ENCODE measurements at places on chromosomes 4 and X.

DNA sequence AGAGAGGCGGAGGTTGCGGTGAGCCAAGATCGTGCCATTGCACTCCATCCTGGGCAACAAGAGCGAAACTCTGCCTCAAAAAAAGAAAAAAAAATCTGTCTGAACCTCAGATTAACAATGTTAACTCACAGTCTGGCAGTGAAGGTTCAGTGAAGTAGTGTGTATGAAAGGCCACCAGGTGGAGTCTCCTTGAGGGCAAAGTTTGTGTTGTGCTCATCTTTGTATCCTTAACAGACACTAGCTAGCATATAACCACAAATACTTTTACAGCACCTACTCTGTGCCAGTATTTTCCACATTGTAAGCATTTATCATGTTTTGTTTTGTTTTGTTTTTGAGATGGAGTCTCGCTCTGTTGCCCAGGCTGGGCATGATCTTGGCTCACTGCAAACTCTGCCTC lies 46.0 kb upstream of the MGST2 start:
- no peak for DNase-seq

GRCh38 chr4:82430964-82431745 lies 765 bp downstream of the ENOPH1 start:
- peak; percentile 38 for DNase-seq

GRCh38 chr4:124123721-124124120 lies 588.8 kb downstream of the ANKRD50 start:
- no peak for DNase-seq

GRCh38 chrX:7127056-7127455 lies 20.5 kb upstream of the STS start:
- no peak for DNase-seq

GRCh38 chr4:96974295-96974694 lies 1134.4 kb downstream of the PDHA2 start:
- no peak for DNase-seq

- no peak for DNase-seq
Measured at GRCh38 chr4:87251106-87251505, 30.7 kb upstream of the KLHL8 start.

DNA sequence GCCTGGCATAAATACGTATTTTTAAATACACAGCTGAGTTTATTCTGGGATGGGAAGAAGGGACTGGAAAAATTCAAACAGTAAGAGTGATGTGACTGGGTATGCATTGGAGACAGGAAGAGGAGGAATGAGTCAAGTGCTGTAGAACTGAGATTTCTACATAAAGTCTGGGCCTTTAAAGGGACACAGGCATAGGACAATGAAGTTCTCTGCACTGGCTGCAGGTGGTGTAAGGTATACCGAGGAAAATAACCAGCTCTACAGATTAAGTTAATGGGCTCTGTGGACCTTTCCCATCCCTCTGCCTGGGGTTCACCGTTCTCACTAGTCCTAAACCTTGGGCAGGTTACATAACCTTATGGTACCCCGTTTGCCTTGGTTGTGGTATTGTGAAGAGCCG lies 68.7 kb downstream of the DHX15 start:
- no peak for DNase-seq

GRCh38 chr4:147244786-147245185 lies 236.1 kb upstream of the EDNRA start:
- no peak for DNase-seq

- no peak for DNase-seq
Measured at GRCh38 chrX:30661228-30661627, 8.0 kb downstream of the GK start.

GRCh38 chrX:146433771-146434170 lies 375.8 kb upstream of the CXorf51B start:
- no peak for DNase-seq

GRCh38 chr4:99038213-99038612 lies 42.7 kb downstream of the METAP1 start:
- DNase-seq, result no peak

DNA sequence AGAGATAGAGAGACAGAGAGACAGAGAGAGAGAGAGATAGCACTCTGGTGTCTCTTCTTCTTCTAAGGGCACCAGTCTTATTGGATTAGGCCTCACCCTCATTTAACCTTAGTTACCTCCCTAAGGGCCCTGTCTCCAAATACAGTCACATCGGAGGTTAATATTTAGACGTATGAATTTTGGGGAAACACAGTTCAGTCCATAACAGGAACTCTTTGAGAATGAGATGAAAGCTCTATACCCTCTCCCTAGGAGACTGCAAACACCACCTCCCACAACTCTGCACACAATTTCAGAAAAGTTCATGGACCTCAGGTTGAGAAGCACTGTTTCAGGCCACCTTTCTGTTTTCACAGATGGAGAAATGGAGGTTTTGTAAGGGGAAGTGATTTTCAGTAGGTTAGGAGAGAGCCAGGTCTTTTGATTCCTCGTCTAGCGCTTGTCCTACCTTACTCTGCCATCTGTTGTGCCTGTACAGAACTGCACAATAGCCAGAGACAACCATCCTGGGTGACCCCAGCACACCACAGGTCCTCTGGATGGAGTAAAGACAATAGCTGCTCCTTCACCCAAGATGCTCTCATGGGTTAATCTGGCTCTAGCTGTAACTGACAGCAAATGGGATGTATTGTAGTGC lies 16.9 kb upstream of the LOC101059915 start:
- no peak for DNase-seq

GRCh38 chr4:83536362-83537272 lies 709 bp downstream of the GPAT3 start:
- DNase-seq, result no peak

GRCh38 chr4:128394778-128395177 lies 107.2 kb upstream of the PGRMC2 start:
- DNase-seq, result no peak

DNA sequence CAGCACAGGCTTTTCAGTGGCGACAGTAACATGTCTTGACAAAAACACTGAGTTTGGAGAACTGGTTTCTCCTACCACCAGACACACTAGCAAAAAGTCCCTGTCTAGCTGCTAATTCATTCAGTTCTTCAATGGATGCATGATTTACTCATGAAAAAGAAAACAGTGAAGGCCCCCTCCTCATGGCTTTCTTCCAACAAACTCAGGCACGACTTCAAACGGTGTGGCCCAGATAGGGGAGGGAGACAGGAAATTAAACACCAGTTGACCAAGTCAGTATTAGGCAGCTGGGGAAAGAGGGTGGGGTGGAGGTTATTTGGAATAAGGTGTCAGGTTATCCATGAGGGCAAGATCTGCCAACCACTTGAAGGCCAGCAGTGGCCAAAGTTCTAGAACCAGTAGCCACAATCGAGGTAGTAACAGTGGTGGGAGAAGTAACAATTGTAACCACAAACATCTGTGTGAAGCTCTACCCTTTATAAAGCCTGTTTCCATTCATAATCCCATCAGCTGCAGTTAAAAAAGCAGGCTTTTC lies 60.2 kb downstream of the SEPSECS start:
- no peak for DNase-seq

DNA sequence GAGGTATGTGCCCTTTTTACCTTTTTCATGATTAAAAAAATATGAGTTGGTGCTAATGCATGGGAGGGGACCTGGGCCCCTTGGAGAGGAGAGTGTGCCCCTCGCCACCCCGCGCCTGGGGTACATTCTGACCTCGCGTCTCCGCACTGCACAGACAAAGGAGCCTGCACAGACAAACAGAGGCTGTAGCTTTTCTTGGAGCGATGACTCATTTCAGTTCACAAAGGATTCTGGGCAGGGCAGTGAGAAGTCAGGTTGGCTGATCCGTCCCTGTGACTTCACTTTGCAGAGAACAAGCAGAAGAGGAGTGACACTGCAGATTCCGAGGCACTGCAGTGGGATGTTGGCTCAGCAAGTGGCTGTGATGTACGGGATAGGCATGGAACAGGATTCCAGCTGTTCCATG lies 82.9 kb downstream of the STOX2 start:
- no peak for DNase-seq

GRCh38 chr4:15144967-15145295 lies 142.7 kb downstream of the CPEB2 start:
- no peak for DNase-seq

DNA sequence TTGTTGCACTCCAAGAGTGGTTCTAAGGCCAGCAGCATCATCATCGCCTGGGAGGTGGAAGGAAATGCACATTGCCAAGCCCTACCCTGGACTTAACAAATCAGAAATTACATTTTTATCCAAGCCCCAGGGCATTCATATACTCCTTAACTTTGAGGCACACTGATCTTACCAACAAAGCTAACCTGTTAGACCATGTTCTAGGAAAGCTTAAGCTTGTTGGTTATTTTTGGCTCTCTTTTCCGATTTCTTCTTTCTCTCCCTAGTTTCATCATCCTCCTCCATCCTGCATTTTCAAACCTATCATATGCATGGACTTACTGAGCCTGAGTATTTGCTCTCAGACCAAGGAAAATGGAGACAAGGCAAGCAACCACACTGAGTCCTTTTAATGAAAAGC lies 133.4 kb downstream of the OPHN1 start:
- no peak for DNase-seq

GRCh38 chr4:7984286-7984925 lies 44.7 kb upstream of the AFAP1 start:
- no peak for DNase-seq

- no peak for DNase-seq
Measured at GRCh38 chr4:130238121-130238520, 1142.2 kb downstream of the C4orf33 start.

GRCh38 chr4:95068818-95069478 lies 311.2 kb downstream of the BMPR1B start:
- DNase-seq, result no peak

DNA sequence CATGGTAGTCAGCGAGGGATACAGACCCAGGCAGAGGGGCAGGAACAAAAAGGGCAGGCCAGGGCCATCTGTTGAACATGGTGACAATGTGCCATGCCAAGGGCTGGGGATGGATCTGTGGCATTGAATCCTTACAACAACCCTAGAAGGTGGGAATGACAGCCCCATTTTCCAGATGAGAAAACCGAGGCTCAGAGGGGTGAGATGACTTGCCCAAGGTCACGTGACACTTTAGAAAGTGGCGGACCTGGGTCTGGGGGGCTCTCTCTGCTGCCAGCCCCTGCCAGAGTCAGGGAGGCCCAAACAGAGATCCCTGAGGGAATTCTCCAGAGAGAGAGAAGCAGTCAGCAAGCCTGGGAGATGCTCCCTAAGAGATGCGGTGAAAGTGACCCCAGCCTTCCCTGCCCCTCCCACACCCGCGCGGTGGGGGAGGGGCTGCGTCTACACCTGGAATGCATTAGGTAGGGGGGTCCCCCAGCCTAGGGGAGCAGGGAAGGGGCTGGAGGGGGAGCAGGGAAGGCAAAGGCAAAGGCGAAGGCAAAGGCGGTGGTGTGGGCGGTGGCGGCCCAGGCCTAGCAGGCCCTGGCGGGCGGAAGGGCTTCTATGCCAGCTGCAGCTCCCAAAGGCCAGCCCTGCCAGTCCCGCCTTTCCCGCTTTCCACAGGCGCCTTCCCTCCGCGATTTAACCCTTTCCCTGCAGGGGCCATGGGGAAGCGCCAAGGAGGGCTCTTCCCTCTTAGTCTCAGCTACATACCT lies 13.0 kb downstream of the FGD1 start:
- no peak for DNase-seq

- no peak for DNase-seq
Measured at GRCh38 chr4:7410446-7410845, 24.3 kb downstream of the PSAPL1 start.

DNA sequence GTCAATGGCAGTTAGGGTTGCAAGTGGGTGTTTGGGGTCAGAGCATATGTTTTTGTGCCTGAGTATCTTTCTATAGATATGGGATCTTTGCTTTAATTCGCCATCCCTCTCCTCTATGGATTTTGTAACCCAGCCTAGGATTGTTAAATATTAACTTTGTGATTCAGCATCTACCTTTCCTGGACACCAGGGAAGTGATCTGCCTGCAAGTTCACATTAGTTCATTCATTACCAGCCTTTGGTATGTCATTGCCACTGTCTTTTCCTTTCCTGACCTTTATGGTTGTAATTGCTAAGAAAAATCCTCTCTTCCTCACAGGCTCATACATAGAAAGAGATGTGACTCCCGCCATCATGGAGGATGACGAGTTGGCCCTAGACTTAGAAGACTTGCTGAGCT lies 73.8 kb downstream of the KIT start:
- no peak for DNase-seq

GRCh38 chr4:84846985-84847384 lies 119.5 kb downstream of the WDFY3 start:
- no peak for DNase-seq

DNA sequence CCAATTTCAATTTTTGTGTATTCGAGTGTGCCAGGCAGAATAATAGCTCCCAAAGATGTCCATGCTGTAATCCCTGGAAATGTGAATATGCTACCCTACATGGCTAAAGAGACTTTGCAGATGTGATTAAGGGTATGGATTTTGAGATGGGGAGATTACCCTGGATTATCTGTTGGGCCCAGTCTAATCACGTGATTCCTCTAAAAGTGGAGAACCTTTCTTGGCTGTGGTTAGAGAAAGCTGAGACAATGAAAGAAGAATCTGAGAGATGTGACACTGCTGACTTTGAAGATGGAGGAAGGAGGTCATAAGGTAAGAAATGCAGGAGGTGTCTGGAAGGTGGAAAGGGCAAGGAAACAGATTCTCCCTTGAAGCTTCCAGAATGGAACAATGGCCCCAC lies 503.5 kb upstream of the PITX2 start:
- DNase-seq, result no peak

DNA sequence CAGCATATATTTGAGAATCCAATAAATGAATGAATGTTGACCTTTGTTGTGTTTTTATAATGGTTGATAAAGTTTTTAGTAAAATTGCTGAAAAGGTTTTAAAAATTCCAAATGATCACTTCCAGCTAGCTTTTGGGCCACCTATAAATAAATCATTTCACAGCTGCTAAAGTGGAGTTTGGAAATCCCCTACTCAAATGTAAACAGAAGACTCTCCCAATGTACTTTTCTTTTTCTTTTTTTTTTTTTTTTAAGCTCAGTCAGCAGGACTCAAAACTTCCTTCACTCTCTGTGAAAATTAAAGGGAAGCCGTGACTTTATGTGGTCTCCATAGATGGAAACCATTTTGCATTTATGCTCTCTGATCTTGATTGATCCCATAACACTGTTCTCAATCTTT lies 45.2 kb downstream of the CXCL13 start:
- no peak for DNase-seq

DNA sequence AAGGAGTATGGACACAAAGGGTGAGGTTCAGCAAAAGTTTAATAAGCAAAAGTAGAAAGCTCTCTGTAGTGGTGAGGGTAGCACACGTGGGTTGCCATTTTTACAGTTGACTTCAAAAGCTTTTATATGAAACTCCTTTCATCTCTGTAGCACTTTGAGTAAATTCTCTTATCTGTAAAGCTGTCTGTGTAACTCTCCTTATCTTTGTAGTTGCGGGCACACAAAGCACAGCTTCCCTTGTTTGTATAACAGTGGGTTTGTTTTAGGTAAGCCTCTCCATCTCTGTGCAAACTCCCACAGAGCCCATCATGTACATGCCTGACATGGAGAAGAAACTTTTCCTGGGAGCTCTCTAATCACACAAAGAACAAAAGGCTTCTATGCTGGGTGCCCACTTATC lies 325.9 kb upstream of the PABPC5 start:
- DNase-seq, result no peak

GRCh38 chr4:2365054-2365912 lies 53.2 kb downstream of the ZFYVE28 start:
- DNase-seq, result no peak

All from activated B cell treated with CpG ODN at 0.5 μM for 24 hours (primary cell).